ENCODE measurements at places on chromosomes 2 and 18.

- ATAC-seq = no peak
Observed at GRCh38 chr2:15816674-15817406, 123.5 kb upstream of the MYCN start.

GRCh38 chr18:50051288-50051687 lies 143.7 kb downstream of the MYO5B start:
- no peak for ATAC-seq

- ATAC-seq = peak; percentile 33
Observed at GRCh38 chr2:129661935-129662334, 317.5 kb upstream of the RAB6C start.

DNA sequence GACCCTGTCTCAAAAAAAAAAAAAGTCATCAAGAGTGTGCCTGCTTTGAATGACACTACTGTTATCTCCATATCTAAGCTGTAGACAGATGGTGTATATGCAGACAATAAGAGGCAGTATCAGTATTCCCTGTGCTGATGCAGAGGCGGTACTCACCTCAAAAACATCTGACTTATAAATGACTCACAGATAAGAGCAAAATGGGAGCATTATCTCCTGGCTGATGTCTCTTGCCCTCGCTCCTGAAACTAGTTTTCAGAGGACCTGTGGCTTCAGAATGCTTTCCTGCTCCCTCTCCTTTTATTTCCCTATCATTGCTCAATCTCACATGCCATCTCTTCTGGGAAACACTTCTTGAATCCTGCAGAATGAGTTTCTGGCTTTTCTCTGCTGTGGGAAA lies 289.6 kb downstream of the PTPRM start:
- ATAC-seq = no peak

DNA sequence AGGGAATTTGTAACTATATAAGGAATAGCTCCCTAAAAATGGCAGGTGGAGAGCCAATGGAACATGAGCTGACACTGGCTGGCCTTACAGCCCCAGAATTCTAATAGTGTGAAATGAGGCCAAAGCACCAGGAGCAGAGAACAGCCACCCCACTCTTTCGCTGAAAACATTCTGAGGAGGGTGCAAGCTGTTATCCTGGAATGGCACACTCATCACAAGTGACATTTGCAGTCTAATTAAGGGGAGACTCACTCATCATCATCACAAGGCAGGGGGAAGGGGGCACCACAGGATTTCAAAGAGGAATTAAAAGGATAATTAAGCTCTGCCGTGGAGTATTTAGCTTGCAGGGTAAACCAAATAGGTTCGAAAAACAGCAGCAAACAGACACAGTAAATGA lies 94.3 kb downstream of the EDAR start:
- no peak for ATAC-seq

- no peak for ATAC-seq
Observed at GRCh38 chr18:77433076-77433475, 183.4 kb downstream of the GALR1 start.

DNA sequence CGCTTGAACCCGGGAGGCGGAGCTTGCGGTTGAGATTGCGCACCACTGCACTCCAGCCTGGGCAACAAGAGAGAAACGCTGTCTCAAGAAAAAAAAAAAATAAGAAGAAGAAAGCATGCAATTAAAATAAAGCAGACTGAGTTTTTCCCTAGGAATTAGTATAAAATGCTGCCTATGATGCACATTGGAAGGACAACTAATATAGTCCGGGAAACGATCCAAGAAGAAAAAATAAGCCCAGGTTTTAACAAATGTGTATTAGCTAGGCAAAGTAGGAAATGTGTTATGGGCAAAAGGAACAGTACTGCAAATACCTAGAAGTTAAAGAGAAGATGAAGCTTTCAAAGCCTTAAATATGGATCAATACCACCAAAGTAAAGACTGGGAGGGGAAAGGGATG lies 64.0 kb downstream of the SPIRE1 start:
- ATAC-seq = no peak

DNA sequence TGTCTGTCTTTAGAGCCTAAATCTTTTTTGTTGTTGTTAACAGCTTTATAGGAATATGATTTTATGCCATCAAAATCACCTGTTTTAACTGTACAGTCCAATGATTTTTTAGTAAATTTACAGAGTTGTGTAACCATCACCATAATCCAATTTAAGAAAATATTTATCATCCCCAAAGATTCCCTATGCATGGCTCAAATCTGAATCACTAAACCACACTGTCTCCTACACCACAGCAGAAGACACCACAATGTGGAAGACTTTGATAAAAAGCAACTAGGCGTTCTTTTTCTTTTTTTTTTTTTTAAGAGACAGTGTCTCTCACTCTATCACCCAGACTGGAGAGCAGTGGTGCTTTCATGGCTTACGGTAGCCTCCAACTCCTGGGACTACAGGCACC lies 99.6 kb downstream of the TXNL1 start:
- ATAC-seq = no peak

GRCh38 chr18:73742957-73743356 lies 404.7 kb downstream of the FBXO15 start:
- no peak for ATAC-seq

DNA sequence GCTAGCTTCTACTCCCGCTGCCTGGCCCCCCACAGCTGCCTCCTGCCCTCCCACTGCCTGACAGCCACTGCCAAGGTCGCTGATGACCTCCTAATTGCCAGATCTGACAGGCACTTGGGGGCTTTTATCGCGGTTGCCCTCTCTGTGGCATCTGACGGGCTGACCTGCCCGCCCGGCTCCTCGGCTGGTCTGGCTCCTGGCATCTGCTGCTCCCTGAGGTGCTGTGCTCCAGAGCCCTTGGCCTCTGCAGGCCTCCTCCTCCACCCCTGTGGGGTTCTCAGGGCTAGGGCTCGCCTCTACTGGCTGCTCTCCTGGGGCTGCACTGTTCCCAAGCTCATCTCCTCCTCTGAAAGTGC lies 43.1 kb downstream of the INHBB start:
- no peak for ATAC-seq

DNA sequence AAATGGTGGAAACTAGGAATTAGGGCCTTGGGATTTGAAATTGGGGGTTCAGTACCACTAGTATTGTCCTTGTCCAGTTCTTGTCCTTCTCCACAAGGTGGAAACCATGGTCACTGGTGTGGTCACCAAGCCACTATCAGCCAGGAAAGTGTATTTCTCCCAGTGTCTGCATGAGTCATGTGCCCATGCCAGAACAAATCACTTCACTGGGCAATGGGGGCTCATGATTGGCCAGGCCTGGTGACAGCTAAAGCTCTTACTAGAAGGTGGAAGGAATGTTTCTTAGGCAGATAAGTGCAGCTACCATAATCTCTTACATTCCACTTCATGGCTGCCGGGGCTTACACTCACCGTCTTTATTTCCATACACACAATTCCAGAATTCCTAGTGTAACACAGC lies 124.8 kb upstream of the TACR1 start:
- ATAC-seq = no peak

GRCh38 chr2:54429054-54429453 lies 27.1 kb upstream of the SPTBN1 start:
- ATAC-seq = no peak

DNA sequence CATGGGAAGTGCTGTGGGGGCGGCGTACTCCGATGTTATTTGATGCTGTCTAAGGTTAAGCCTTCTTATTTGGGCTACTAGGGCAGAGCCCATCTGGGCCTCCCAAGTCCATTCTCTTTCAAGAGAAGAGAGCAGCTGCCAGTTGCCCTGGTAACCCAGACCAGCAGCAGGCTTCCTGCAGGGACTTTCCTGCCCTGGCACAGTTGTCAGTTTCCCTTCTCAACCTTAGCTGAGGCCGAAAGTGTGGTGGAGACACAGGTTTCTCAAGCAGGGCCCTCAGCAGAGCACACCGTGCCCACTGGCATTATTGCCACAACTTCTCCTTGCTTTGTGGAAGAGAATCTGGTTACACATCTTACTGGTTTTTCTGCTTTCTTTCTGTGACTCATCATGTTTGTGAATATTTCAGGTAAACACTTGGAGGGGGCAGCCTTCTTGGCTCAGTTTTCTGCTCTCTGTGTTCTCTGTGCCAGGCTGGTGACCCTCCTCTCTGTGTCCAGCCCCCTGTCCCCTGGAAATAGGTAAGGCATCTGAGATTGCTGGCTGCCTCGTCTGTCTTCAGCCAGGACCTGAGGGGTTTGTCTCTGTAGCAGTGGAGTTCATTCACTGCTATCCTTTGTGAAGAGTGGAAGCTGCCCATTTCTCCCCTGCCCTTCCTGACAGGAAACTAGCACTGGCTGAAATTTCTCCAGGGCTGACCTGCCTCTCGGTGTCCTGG lies 111.0 kb downstream of the B3GNT2 start:
- peak; percentile 47 for ATAC-seq

DNA sequence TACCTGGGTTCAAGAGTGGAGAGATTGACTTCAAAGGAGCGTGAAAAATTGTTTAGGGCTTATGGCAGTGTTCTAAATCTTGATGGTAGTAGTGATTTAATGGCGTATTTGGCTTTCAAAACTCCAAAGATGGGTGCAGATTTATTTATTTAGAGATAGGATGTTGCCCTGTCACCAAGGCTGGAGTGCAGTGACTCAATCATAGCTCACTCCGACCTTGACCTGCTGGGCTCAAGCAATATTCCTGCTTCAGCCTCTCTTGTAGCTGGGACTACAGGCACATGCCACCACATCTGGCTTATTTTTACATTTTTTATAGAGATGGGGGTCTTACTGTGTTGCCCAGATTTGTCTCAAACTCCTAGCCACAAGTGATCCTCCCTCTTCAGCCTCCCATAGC lies 52.5 kb downstream of the FAM117B start:
- no peak for ATAC-seq

- ATAC-seq = no peak
Observed at GRCh38 chr2:187078297-187078696, 229.3 kb upstream of the ZSWIM2 start.

DNA sequence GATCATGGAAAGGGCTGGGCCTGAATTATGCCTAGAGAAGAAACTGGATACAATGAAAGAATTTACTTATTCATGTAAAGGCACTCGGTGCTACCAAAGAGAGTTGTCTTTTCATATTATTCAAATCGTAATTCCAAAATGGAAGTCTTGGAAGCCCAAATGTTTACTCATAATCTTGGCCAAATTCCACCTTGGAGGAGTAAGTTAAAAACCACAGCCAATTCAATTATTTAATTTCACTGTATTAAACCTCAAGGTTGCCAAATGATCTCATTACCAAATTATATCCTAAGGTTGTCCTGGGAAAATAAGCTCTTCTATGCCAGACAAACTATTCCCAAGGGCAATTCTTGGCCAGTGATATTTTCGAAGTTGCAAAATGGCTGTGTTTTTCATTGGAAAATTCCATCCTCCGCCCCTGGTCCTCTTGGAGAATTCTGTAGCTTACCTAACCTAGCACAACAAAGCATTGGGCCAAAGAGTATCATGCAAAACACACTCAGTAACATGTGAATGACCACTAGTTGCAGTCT lies 11.1 kb upstream of the VPS4B start:
- peak; percentile 76 for ATAC-seq

GRCh38 chr18:53322163-53322562 lies 902.3 kb downstream of the MBD2 start:
- no peak for ATAC-seq

DNA sequence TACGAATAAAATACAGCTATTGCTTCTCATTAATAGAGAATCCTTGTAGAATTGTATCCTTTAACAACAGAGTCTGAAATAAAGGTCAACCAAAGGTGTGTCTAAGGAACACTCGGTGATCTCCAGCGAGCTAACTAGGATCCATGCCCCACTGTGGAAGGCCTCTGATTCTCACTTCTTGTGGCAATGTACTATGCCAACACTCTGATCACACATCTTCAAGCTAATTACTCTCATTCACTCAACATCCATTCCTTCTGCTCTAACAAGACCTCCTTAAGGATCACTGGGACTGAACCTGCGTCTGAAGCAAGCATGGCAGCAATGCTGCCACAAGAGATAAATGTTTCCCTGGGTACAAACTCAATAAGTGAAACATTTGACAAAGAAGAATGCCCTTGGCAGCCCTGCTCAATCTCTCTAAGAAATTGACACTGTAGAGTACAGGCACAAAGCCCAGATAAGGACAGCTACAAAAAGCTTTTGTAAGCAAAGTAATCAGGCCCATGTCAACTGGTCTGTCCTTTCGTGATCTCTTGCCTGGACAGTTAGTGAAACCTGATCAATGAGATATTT lies 74.6 kb upstream of the PARD3B start:
- peak; percentile 48 for ATAC-seq

GRCh38 chr2:140855471-140855870 lies 1275.3 kb downstream of the LRP1B start:
- no peak for ATAC-seq

DNA sequence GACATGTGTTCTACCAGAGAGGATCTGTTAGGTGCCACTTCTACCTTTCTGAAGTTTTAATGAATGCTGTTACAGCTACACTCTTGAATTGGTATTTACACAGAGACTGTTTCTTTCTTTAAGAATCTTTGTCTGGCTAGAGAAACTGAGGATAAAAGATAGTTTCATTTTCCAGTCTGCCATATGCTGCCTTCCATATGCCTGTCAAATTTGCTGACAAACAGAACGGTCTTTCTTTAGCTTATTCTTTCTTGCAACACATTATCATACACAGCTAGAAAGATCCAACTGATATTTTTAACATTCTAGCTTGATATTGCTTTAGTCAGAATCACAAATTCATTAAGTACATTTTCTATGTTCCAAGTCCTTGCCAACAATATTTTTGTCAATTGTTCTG lies 409.8 kb upstream of the CELF4 start:
- ATAC-seq = no peak

DNA sequence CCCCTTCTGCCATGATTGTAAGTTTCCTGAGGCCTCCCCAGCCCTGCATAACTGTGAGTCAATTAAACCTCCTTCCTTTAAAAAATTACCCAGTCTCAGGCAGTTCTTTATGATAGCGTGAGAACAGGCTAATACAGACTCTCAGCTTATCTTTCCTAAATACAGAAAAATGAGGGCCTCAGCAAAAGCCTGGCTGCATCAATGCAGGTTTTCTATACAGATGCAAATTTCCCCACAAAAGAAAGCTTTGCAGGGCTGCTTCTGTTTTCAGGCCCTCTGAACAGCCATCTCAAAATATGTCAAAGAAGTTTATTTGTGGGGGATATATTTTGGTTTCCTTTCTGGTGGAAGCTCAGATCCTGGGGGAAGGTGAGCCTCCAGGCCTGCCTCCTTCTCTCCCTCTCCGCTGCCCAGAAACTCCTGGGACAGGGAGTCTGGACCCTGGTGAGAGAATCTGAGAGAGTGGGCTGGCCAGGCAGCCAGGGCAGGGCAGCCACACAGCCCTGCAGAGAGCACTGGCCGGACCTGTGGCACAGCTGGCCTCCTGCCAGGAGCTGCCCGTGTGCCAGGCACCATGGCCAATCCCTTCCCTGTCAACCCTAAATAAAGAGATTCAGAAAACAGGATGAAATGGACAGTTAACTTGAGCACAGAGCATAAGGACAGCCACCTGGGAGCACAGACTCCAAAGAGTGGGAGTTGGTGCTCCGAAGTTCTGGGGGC lies 21.6 kb upstream of the AGXT start:
- peak; percentile 54 for ATAC-seq
